H1 (cell line): ENCODE measurements at places on chromosomes 6 and 20.

- no peak for DNase-seq
- no peaks in the 10 kb centered on the region for H3K4me1 ChIP-seq
- H3K27ac ChIP-seq = no peak overlapping the region
- no peaks in the 10 kb centered on the region for H3K36me3 ChIP-seq
Measured at GRCh38 chr20:10090588-10091166, 55.9 kb downstream of the ANKEF1 start.

DNA sequence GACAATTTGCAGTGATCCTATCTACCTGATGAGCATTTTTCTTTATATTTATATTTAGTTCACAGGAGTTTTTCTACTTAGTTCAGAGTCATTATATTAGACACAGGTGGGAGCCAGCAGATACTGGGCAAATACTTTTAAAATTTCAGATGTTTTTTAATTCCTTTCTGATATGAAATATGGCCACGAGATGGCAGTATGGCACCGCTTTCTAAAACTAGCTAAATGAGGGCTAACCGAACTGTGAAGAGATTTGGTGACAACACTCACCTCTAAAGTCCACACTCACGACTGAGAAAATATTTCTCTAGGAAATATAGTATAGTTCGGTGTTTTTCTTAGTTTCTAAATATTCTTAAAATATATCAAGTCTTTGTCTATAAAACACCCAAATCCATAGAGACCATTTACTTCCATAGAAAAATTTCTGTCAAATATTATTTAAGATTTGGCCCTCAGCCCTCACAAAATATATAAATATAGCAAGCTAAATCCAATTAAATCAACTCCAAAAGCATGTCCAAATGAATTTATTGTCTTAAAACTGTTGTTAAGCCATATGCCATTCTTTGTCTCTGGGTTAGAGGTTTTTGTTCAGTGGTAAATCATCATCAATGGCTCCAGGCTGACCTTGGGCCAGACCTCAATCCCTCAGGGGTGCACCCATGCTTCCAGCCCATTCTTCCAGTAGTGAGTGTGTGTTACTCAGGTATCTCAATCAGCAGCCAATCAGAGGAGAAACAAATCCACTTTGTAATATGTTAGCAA is 63.6 kb downstream of the HUS1B start:
- 0 out of 2 replicates have a peak overlapping the region, but pooled peaks have one; percentile 25 for H3K27ac ChIP-seq
- peaks cover 25% of the 10 kb centered on the region for H3K36me3 ChIP-seq
- no peak for DNase-seq
- no peak overlapping the region for H3K4me3 ChIP-seq
- H3K4me1 ChIP-seq = peaks cover 4% of the 10 kb centered on the region

GRCh38 chr20:51337126-51337805 is 205.3 kb downstream of the NFATC2 start:
- no peaks in the 10 kb centered on the region for H3K4me1 ChIP-seq
- H3K4me3 ChIP-seq = no peak overlapping the region
- no peaks in the 10 kb centered on the region for H3K36me3 ChIP-seq
- H3K27ac ChIP-seq = no peak overlapping the region

GRCh38 chr6:73704260-73704659 is 8.3 kb downstream of the CD109 start:
- no peaks in the 10 kb centered on the region for H3K36me3 ChIP-seq
- H3K27me3 ChIP-seq = no peaks in the 10 kb centered on the region
- no peaks in the 10 kb centered on the region for H3K4me1 ChIP-seq
- no peak overlapping the region for H3K27ac ChIP-seq

- peaks cover 3% of the 10 kb centered on the region for H3K4me1 ChIP-seq
- peaks cover 3% of the 10 kb centered on the region; the same call in 1 of the 2 replicates for H3K36me3 ChIP-seq
- H3K27ac ChIP-seq = no peak overlapping the region
- no peak for DNase-seq
- H3K27me3 ChIP-seq = no peaks in the 10 kb centered on the region; the same call in 1 of the 2 replicates
Measured at GRCh38 chr6:117545161-117545595, 57.1 kb downstream of the GOPC start.

GRCh38 chr6:148325316-148326068 is 17.1 kb upstream of the SASH1 start:
- no peaks in the 10 kb centered on the region for H3K4me1 ChIP-seq
- H3K27me3 ChIP-seq = no peaks in the 10 kb centered on the region
- no peak overlapping the region for H3K27ac ChIP-seq
- H3K36me3 ChIP-seq = no peaks in the 10 kb centered on the region

- no peaks in the 10 kb centered on the region for H3K36me3 ChIP-seq
- H3K27me3 ChIP-seq = no peaks in the 10 kb centered on the region
- no peak overlapping the region for H3K27ac ChIP-seq
- H3K4me3 ChIP-seq = no peak overlapping the region
- no peak for DNase-seq
- H3K4me1 ChIP-seq = no peaks in the 10 kb centered on the region
Measured at GRCh38 chr6:62775427-62776022, 435.7 kb upstream of the FKBP1C start.

DNA sequence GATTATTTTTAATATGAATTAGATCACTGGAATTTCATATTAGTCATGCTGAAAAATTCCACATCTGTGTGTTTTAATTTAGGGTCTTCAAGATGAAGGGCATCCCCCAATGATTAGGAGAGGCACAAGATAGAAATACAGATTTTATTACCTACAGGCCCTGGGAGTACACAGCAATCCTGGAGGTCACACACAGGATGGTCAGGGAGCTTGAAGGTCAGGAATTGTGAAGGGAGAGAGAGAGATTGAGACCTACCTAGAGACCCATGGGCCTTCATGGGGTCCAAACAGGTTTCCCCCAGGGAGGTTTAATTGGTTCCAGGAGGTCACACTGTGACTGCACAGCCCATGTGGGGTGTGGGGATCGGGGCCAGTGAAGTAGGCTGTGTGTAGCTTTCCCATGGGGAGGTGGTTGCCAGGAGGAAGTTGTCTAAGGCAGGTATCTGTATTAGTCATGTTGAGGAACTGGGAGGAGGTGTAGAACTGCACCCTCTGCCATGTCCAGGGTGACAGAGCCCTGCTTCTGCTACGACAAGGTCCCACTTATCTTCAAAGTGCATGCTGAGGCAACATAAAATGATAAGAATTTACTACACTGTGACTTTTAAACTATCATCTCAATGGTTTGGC is 18.3 kb downstream of the SNX9 start:
- no peak for DNase-seq
- no peak overlapping the region for H3K27ac ChIP-seq
- no peaks in the 10 kb centered on the region for H3K27me3 ChIP-seq
- no peak overlapping the region for H3K4me3 ChIP-seq
- H3K36me3 ChIP-seq = no peaks in the 10 kb centered on the region
- H3K4me1 ChIP-seq = peaks cover 6% of the 10 kb centered on the region; the same call in 1 of the 2 replicates
